Spinal cord (tissue), 10 donors: ENCODE measurements at places on chromosomes 7 and 10. TPM values are rescaled to one million over a fixed set of nuclear protein-coding genes. Genes with fewer than 3 reads are reported as not detected.

The TBC1D12 gene
- polyA plus RNA-seq: 35.5 TPM

The ZNF22 gene
- polyA plus RNA-seq: 46.9 TPM

DNA sequence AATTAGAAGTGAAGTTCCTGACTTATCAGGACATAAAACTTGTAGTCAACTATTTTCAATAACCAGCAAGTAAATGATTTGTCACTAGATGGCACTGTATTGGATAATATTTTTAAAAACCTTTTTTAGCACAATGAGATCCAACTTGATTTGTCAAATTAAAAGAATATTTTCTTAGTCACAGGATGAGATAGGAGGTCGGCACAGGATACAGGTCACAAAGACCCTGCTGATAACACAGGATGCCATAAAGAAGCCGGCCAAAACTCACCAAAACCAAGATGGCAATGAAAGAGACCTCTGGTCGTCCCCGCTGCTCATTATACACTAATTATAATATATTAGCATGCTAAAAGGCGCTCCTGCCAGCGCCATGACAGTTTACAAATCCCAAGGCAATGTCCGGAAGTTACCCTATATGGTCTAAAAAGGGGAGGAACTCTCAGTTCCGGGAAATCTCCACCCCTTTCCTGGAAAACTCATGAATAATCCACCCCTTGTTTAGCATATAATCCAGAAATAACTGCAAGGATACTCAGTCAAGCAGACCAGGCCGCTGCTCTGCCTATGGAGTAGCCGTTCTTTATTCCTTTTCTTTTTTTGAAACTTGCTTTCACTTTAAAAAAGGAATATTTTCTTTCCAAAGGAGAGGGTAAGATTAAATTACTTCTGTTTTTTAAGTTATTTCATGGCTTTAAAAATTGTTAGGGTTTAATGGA is 255.7 kb upstream of the MKLN1 start:
- no peaks in the 10 kb centered on the region for H3K27me3 ChIP-seq
- H3K36me3 ChIP-seq: peaks cover 2% of the 10 kb centered on the region
- H3K4me3 ChIP-seq: no peak overlapping the region
- peak overlapping the region; percentile 64 for H3K27ac ChIP-seq

GRCh38 chr10:90394311-90394710 is 463.5 kb downstream of the HTR7 start:
- H3K4me3 ChIP-seq: no peak overlapping the region
- no peak overlapping the region for H3K27ac ChIP-seq
- no peaks in the 10 kb centered on the region for H3K27me3 ChIP-seq

- peaks cover 100% of the 10 kb centered on the region for H3K27me3 ChIP-seq
- H3K27ac ChIP-seq: no peak within 1 kb of the TSS
- H3K4me1 ChIP-seq: peaks cover 54% of the 10 kb centered on the region
- no peak within 1 kb of the TSS for H3K4me3 ChIP-seq
- H3K36me3 ChIP-seq: no peaks in the 10 kb centered on the region
Measured at GRCh38 chr7:122304319-122304975, at the start of gene FEZF1. Gene FEZF1, minus strand, starts transcription at chr7:122304750. Its CDS starts 313 bp downstream, at chr7:122304437.

- peak; percentile 24 for DNase-seq
- H3K36me3 ChIP-seq: peaks cover 3% of the 10 kb centered on the region
- peak within 1 kb of the TSS; percentile 16 for H3K4me3 ChIP-seq
- peaks cover 39% of the 10 kb centered on the region for H3K4me1 ChIP-seq
- H3K27ac ChIP-seq: peak within 1 kb of the TSS; percentile 29
Measured at GRCh38 chr10:132065491-132066105, at the start of gene JAKMIP3. Gene JAKMIP3, plus strand, starts transcription at chr10:132065946. Its CDS starts 38,863 bp downstream, at chr10:132104809.

DNA sequence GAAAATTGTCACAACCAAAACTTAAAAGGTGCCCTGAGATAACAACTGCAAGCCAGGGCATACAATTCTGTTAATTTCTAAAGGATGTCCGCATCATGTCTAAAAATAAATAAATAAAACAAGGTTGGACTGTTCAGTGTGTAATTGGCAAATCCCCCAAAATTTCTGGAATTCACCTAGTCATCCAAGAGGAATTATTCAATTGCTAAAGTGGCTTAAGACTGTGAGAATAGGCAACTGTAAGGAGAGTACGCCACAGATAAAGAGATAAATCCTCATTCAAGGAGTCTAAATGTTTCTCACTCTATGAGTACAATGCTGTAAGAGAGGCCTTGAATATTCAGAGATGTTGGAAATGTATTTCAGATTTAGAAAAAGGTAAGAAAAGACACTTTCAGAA is 37.2 kb downstream of the PIK3AP1 start:
- H3K36me3 ChIP-seq: no peaks in the 10 kb centered on the region
- no peak overlapping the region for H3K4me3 ChIP-seq
- no peaks in the 10 kb centered on the region for H3K27me3 ChIP-seq
- H3K4me1 ChIP-seq: no peaks in the 10 kb centered on the region
- H3K27ac ChIP-seq: no peak overlapping the region
- no peak for DNase-seq

DNA sequence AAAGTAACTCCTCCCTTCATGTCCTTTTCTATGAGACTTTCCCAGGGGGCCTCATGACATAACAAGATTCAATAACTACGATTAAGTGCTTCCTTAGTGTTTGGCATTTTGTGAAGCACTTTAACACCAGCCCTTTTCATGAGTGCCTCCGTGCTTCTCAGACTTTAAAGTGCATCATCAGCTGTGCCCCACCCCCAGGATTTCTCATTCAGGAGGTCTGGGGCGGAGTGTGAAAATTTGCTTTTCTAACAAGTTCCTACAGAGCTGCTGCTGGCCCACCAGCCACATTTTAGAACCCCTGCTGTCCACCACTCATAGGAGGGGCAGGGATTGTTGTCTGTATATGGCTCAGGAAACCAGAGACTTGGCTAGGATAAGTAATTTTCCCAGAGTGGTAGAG is 445.3 kb downstream of the LRMDA start:
- H3K4me1 ChIP-seq: no peaks in the 10 kb centered on the region
- no peaks in the 10 kb centered on the region for H3K27me3 ChIP-seq
- H3K4me3 ChIP-seq: no peak overlapping the region
- H3K36me3 ChIP-seq: no peaks in the 10 kb centered on the region
- H3K27ac ChIP-seq: no peak overlapping the region

- H3K4me1 ChIP-seq: no peaks in the 10 kb centered on the region
- no peak overlapping the region for H3K27ac ChIP-seq
- DNase-seq: no peak
- no peaks in the 10 kb centered on the region for H3K36me3 ChIP-seq
- H3K27me3 ChIP-seq: no peaks in the 10 kb centered on the region
Measured at GRCh38 chr7:139118234-139118804, 8.8 kb upstream of the ZC3HAV1 start.
